Activated naive CD8-positive, alpha-beta T cell treated with anti-CD3 and anti-CD28 coated beads, Interleukin-2, amount 10 ng/mL, durations not matched to agents 7 days and 5 days (primary cell): ENCODE measurements at places on chromosomes 12 and 14. TPM values are rescaled to one million over a fixed set of nuclear protein-coding genes. Genes with fewer than 3 reads are reported as not detected.

- no peaks in the 10 kb centered on the region for H3K27me3 ChIP-seq
- DNase-seq = no peak
- H3K4me1 ChIP-seq = peaks cover 36% of the 10 kb centered on the region
Observed at GRCh38 chr12:21502164-21502496, 541 bp downstream of the GOLT1B start.

DNA sequence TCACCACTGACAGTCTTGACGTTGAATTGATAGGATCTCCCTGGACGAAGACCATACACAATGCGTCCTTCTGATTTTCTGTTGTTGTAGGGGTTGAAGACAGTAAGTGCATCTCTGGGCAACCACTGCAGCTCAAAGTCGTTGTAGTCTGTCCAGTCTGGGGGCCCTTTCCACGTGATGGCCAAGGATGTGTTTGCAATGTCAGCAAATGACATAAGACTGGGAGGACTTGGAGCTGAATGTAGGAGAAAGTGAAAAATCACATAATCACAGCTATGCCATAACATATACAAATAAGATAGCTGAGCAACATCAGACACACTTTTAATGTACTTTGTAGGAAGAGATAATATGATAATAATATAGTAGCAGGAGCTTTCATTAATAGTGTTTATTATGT is 77.8 kb downstream of the PTPRB start:
- H3K36me3 ChIP-seq = no peaks in the 10 kb centered on the region
- H3K27me3 ChIP-seq = peaks cover 3% of the 10 kb centered on the region
- H3K4me3 ChIP-seq = no peak overlapping the region

GRCh38 chr12:19458733-19459132 is 19.4 kb downstream of the AEBP2 start:
- no peak overlapping the region for H3K4me3 ChIP-seq
- H3K4me1 ChIP-seq = peaks cover 18% of the 10 kb centered on the region
- no peaks in the 10 kb centered on the region for H3K27me3 ChIP-seq
- DNase-seq = no peak

DNA sequence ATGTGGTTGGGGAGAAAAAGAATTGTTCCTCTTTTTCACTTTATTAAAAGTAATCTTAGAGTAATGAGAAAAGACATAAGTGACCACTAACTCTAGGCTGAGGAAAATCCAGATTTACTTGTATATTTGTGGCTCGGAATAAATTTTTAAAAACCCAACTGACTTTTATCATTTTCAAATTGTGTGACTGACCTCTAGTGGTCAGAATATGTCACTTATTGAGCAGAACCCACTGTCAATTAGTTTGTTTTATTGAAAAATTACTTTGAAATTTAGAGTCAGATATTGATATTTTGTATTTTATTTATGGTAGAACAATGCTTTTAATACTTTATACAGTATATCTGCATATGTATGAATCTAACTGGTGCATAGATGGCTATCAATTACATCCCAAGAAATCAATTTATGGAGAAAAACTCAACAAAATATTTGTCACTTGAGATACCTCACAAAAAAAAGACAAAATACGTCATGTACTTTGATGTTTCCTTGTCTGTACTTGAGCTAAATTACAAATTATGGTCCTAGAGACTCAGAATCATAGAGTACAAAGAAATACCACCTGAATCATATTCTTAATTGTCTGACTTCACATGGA is 229.4 kb downstream of the CNTN1 start:
- H3K27ac ChIP-seq = no peak overlapping the region
- DNase-seq = no peak
- H3K27me3 ChIP-seq = no peaks in the 10 kb centered on the region
- no peaks in the 10 kb centered on the region for H3K36me3 ChIP-seq
- no peaks in the 10 kb centered on the region for H3K4me1 ChIP-seq

- no peak overlapping the region for H3K4me3 ChIP-seq
- peaks cover 44% of the 10 kb centered on the region for H3K36me3 ChIP-seq
- peaks cover 45% of the 10 kb centered on the region for H3K4me1 ChIP-seq
- no peak overlapping the region for H3K27ac ChIP-seq
- no peak for DNase-seq
Observed at GRCh38 chr12:108833355-108833733, 24.0 kb downstream of the SSH1 start.

DNA sequence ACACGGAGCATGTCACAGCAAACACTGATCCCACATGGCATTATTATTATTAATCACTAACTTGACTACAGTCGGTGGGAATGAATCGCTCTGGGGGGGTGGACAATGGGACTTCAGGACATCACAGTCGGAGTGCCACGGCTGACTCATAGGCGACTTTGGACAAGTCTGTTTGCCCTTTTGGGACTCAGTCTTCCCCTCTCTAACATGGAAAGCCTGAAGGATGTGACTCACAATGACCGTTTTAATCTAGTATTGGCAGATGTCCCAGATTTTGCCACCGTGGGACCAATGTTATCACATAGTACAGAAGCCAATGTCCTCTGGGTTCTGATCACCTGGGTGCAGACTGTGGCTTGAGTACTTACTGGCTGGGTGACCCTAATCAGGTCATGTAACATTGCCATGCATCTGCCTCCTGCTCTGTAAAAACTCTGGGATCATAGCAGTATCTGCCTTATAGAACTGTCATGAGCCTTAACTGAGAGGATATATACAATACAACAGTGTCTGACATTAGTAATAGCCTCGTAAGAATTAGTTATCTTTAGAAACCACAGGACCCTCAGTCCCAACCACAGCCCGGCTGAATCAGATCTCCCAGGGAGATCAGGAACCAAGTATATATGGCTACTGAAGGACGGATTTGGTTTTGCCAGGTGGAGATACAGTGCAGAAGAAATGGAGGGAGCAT is 362.6 kb downstream of the BCL11B start:
- peaks cover 3% of the 10 kb centered on the region for H3K27me3 ChIP-seq
- H3K27ac ChIP-seq = no peak overlapping the region
- no peak overlapping the region for H3K4me3 ChIP-seq
- no peaks in the 10 kb centered on the region for H3K36me3 ChIP-seq
- peaks cover 20% of the 10 kb centered on the region for H3K4me1 ChIP-seq

PPFIA2 gene
- not detected for total RNA-seq

GRCh38 chr12:103422746-103423515 is 72.8 kb downstream of the C12orf42 start:
- DNase-seq = no peak
- H3K36me3 ChIP-seq = peaks cover 5% of the 10 kb centered on the region
- no peaks in the 10 kb centered on the region for H3K4me1 ChIP-seq

DNA sequence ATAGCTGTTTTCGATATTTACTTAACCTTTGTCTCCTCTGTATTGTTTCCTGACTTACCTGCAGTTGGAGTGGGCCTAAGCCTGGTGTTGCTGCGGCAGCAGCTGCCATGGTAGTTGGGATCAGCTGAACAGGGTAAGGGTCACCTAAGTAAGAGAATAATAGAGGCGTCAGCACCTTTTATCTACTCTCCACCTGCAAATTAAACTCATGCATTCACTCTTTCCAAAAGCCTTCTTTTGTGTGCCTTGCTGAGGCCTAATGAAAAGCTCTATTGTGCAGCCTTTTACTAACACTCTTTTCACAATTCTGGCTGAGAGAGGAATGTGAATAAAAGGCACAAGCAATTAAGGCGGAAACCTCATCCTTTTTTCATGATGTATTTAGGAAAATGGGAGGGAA is 308.7 kb downstream of the SOX5 start:
- H3K27ac ChIP-seq = no peak overlapping the region
- no peak for DNase-seq
- H3K36me3 ChIP-seq = no peaks in the 10 kb centered on the region

DNA sequence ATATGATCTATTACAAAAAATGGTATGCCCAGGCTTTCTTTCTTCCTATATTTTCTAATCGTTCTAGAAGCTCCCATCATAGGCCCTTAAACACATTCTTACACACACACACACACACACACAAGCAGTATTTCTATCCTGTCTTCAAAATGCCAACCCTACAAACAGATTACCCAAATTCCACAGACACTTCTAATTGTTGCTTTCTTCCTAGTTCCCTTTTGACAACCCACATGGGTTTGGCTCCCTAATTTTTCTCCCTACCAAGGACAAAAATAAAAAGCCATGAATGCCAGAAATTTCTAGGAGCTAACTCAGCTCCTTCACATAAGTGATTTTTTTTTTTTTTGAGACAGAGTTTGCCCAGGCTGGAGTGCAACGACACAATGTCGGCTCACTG is 60.3 kb upstream of the NTF3 start:
- no peaks in the 10 kb centered on the region for H3K4me1 ChIP-seq
- no peak overlapping the region for H3K27ac ChIP-seq
- H3K4me3 ChIP-seq = no peak overlapping the region
- peaks cover 3% of the 10 kb centered on the region for H3K27me3 ChIP-seq

DNA sequence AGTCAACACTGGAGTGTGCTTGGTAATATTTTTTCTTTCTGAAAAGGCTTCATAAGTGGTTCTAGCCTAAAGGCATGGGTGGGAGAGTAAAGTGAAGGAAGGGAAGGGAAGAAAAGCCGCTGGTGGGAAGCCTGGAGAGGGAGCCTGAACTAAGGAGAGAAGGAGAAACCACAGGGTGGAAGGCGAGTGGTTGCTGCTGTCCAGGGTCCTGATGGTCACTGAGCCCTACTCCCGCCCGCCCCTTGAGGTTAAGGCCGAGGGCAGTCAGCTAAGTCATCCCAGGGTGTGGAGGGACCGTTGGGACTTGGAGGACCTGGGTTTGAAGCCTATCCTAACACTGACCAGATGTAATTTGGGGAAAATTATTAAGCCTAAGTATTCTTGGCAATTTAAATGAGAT is 189.1 kb downstream of the PIWIL1 start:
- H3K4me1 ChIP-seq = no peaks in the 10 kb centered on the region
- H3K36me3 ChIP-seq = no peaks in the 10 kb centered on the region
- H3K27me3 ChIP-seq = no peaks in the 10 kb centered on the region
- no peak overlapping the region for H3K4me3 ChIP-seq

DNA sequence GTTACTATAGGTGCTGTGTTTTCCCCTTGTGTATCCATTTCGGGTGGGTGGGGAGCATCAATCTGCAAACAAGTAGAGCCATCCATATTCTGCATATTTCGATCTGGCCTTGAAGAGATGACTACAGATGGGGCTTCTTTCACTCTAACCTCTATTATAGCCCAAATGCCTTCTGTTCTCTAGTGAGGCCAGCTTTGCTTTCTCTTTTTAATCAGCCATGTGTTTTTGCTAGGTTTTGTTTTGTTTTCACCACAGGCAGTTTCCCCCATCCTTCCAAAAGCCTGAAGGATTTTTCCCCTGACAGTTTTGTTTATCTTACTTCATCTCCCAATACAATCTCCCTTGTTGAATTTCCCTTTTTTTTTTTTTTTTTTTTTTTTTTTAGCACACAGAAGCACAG is 224.1 kb downstream of the BTG1 start:
- H3K4me1 ChIP-seq = no peaks in the 10 kb centered on the region
- H3K36me3 ChIP-seq = peaks cover 6% of the 10 kb centered on the region
- H3K27ac ChIP-seq = no peak overlapping the region
- no peak overlapping the region for H3K4me3 ChIP-seq
- no peak for DNase-seq

GRCh38 chr14:67883717-67884116 is 64.1 kb downstream of the RAD51B start:
- H3K27me3 ChIP-seq = no peaks in the 10 kb centered on the region
- H3K36me3 ChIP-seq = peaks cover 6% of the 10 kb centered on the region

- no peak overlapping the region for H3K27ac ChIP-seq
- H3K36me3 ChIP-seq = peaks cover 10% of the 10 kb centered on the region
- H3K27me3 ChIP-seq = no peaks in the 10 kb centered on the region
- H3K4me1 ChIP-seq = peaks cover 15% of the 10 kb centered on the region
Observed at GRCh38 chr14:93054006-93054405, 61.7 kb downstream of the ITPK1 start.

DAO gene
- not detected for total RNA-seq

- H3K4me3 ChIP-seq = no peak overlapping the region
- no peaks in the 10 kb centered on the region for H3K27me3 ChIP-seq
- peaks cover 32% of the 10 kb centered on the region for H3K36me3 ChIP-seq
- no peak for DNase-seq
- no peak overlapping the region for H3K27ac ChIP-seq
- no peaks in the 10 kb centered on the region for H3K4me1 ChIP-seq
Observed at GRCh38 chr12:105401198-105401597, 70.7 kb downstream of the C12orf75 start.

ADAMTS20 gene
- total RNA-seq = not detected

GRCh38 chr12:120938496-120938895 is 34.3 kb upstream of the SPPL3 start:
- no peak overlapping the region for H3K4me3 ChIP-seq
- no peak for DNase-seq
- no peak overlapping the region for H3K27ac ChIP-seq
- no peaks in the 10 kb centered on the region for H3K36me3 ChIP-seq
- peaks cover 9% of the 10 kb centered on the region for H3K27me3 ChIP-seq

DNA sequence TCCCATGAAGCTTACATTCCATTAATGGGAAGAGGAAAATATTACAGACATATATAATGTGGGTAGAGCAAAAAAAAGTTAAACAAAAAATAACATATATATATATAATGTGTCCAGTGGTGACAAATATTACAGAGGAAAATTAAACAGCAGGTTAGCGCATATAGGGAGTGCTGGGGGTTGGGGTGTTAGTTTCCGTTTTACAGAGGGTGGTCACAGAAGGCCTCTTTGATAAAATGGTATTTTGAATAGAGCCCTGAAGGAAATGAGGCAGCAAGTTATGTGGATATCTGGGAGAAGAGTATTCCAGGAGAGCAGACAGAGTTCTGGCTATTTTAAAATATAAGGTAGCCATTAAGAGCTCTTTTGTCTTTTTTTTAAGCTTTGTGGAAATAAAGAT is 73.2 kb downstream of the DCAF5 start:
- peaks cover 5% of the 10 kb centered on the region for H3K4me1 ChIP-seq
- H3K27ac ChIP-seq = no peak overlapping the region
- no peak overlapping the region for H3K4me3 ChIP-seq
- peaks cover 27% of the 10 kb centered on the region for H3K36me3 ChIP-seq

RFX4 gene
- not detected for total RNA-seq

RAB15 gene
- 3.5 TPM for total RNA-seq

DNA sequence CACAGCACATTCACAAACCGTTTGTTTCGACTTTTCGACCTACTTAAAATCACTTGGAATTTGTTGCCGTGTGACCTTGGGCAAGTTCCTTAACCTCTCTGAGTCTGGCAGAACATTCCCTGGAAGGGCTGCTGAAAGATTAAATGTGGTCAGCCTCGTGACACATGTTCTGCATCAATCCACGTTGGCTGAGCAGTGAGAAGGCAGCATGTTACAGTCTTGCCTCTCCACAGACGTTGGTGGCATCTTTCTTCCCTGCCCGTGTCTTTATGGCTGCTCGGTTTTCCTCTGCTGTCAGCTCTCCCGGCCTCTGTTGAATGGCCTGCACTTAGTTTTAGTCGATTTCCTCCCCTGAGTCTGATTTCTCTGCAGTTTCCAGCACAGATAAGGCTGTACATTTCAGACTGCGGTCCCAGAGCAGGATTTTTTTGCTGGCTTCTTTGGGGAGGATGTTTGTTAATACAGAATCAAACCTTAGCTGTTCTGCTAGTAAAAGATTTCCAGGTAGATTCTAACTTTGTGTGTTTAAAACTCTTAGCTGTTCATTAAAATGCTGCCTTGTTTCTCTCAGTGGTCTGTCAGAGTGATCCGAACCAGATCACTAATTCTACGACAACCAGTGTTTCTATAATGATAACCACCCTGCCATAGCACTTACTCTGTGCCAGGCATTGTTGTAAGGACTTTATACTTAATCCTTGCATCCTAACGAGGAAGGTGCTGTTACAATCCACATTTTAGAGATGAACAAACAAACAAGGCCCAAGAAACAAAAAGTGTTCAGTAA is 217.1 kb downstream of the CHST11 start:
- peak overlapping the region; percentile 34 for H3K4me3 ChIP-seq
- H3K36me3 ChIP-seq = peaks cover 11% of the 10 kb centered on the region
- no peaks in the 10 kb centered on the region for H3K27me3 ChIP-seq
- peaks cover 50% of the 10 kb centered on the region for H3K4me1 ChIP-seq
- no peak for DNase-seq

- H3K36me3 ChIP-seq = no peaks in the 10 kb centered on the region
- H3K27me3 ChIP-seq = peaks cover 8% of the 10 kb centered on the region
- peak within 1 kb of the TSS; percentile 83 for H3K4me3 ChIP-seq
- peak; percentile 75 for DNase-seq
Observed at GRCh38 chr12:122182887-122183587, at the start of gene LRRC43. LRRC43 (plus strand) TSS chr12:122183123; CDS start chr12:122183145, 22 bp downstream.
